ENCODE measurements at places on chromosomes 3 and 15.
A peak's percentile ranks its signal among the peaks of the same experiment; 100 is the strongest.

GRCh38 chr15:34275154-34275553, 50.3 kb downstream of the EMC4 start:
- DNase-seq, result peak; percentile 55

- DNase-seq, result peak; percentile 92
Measured at GRCh38 chr15:44712346-44713005, 1.2 kb downstream of the B2M start.

DNA sequence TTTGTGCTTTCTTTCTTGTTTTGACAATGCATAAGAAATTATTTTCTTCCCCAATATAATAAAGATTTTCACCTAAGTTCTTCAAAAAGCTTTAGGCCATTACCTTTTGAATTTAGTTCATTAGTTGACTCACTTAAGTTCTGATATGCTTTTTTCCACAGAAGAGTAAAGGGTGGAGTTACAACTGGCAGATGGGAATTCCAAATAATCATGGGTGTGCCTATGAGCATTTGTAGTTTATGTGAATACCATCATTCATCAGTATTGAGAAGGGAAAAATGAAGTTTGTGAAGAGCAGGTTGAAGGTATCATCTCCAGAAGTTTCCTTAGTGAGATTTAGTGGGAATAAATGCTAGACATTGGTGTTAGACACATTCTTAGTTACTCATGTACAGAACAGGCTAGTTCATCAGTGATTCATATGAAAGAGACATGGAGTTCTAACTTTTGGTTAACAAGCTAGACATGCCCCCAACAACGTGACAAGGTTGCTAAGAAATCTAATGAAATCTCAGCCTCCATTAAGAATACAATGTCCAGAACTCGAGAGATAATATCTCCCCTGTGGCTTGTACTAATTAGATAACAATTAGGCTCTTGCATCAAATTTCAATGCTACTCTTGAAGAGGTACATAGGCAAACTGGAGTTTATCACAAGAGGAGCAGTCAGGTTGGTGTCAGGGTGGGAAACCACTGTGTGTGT, 16.9 kb upstream of the ALCAM start:
- peak; percentile 64 for DNase-seq

- DNase-seq, result peak; percentile 30
Measured at GRCh38 chr3:39531066-39531465, 63.6 kb downstream of the MOBP start.

DNA sequence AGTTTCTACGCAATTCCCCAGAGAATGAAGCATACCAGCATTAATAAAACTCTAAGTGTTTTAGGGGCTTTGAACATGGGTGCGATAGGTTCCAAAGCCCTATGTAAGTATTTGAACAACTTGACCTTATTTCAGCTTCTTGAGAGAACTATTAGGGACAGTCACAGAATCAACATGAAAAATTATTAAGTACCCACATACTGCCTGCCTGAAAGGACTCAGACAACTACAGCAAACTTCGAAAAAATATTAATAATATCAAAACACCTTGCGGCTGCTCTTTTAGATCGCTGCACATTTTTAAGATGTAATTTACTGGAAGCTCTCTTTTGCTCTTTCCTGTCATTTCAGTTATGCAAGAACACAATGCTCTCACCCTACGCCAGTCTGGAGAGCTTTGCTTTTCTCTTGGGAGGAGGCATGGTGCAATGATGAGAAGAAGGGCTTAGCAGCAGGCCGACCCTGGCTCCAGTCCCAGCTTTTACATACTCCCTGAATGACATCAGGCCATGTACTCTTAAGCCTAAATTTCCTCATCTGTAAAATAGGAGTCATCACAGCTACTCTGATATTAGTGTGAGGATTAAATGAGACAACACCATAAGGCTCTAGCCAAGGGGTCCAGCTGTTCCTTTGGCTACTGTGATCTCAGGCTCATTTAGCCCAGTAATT, 640.7 kb downstream of the FHIT start:
- DNase-seq, result peak; percentile 96

GRCh38 chr3:183541235-183541655, 14.3 kb downstream of the KLHL6 start:
- DNase-seq, result no peak

GRCh38 chr15:41780727-41781126, 6.4 kb downstream of the MAPKBP1 start:
- no peak for DNase-seq

GRCh38 chr3:76096836-76097588, 311.7 kb upstream of the ZNF717 start:
- DNase-seq, result peak; percentile 1

DNA sequence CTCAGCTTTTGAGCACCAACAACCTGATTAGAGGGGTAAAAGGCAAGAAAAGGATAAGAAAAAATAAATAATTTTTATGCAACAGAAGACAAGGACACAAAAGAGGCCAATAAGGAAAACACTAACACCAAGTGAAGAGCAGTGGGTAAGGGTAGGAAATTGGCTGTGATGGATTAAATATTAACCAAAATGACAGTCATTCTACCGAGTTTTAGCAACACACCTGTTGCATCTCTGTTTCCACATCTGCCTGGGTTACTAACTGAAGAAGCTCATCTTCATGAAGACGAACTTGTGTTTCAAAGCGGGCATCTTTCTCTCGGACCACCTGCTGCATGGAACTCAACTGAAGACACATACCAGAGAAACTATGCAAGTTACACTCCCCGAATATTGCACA, 30.1 kb downstream of the GOLGB1 start:
- DNase-seq, result no peak

DNA sequence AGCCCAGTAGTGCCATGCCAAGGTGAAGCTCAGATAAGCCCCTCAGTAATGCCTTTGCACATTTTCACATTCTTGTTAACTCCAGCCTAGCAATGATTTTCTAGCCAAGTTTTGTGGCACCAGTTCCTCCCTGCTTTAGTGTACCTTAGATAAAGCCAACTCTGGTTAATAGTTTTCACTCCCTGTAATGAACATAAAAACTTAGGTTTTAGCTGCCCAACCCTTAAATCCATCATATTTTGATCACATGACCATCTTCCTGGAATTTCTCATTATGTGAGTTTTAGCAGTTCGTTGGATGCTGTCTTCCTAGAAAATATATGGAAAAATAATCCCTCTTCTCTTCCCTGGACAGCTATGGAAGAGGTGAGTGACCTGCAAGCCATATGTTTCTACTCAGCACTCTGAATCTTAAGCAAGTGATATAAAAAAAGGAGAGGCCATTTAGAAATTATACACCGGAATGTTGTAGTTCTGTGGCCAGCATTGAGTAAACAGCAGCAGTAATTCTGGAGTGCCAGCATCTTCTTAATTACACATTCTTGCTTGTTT, 62.2 kb upstream of the P2RY1 start:
- DNase-seq, result no peak

DNA sequence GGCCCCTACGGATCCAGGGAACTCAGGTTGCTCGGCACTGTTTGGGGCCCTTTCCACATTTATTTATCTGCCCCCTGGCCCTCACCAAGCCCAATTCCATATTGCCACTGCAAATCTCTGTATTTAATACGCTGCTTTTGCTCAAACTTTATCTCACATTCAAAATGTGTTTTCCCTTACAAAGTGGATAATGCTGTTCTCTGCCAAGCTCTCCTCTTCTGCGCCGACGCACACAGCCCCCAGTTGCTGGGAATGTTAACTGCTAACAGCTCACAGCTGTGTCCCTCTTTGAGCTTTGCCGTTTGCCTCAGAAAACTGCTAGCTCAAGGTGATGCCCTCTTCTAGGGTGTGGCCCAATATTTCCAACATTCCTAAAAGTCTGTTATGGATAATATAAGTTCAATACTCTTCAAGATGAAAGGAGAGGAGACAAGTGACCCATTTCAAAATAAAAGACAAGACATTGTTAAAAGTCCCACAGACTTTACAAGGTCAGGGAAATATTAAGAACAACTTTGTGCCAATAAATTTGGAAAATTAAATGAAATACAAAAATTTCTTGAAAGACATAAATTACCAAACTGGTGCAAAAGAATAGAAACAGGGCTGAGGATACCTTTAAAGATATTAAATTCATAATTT, 12.6 kb upstream of the FBN1 start:
- DNase-seq, result no peak

DNA sequence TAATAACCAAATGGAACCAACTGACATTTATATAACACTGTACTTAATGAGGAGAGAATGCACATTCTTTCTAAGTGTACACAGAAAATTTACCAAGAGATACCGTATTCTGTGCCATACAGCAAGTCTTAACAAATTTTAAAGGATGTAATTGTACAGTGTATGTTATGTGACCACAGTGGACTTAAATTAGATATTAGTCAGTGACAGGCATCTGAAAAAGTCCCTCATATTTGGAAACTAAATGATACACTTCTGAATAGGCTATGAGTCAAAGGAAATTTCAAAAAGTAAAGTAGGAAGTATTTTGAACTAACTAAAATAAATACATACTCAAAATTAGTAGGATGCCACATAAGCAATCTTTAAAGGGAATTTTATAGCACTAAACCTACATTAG, 59.6 kb upstream of the P3H2 start:
- DNase-seq, result peak; percentile 60

GRCh38 chr3:155778462-155778861, 27.6 kb downstream of the C3orf33 start:
- DNase-seq, result no peak

GRCh38 chr3:66265649-66266048, 44.8 kb downstream of the SLC25A26 start:
- DNase-seq, result no peak

DNA sequence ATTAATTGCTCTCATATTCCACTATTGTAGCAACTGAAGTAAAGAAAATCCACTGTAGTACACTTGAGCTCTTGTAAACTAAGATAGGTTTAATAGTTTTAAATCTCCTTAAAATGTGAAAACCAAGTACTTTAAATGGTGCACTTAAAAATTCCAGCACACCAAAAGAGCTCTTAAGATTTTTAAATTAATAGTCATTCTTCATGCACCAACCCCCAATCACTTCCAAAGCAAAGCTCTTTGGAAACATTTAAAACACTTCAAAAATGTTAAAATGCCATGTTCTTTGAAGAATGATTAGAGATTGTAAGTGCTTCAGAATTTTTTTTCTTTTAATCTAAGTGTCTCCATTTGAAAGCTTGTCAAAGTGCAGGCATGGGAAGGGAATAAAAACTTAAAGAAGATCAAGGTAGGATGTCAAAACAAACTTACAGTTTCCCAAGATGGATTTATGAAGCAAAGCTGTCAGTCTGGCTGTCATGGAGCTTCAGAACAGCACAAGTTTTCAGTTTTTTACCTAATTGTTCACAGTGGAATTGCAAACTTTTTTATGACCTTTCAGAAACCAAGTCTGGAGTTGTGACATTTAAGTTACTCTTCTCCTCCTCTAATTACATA, 84.3 kb downstream of the ARPP21 start:
- no peak for DNase-seq

GRCh38 chr3:38586546-38587520, 62.7 kb downstream of the SCN5A start:
- DNase-seq, result no peak

- DNase-seq, result peak; percentile 97
Measured at GRCh38 chr3:170751083-170751898, 118.7 kb downstream of the RPL22L1 start.

DNA sequence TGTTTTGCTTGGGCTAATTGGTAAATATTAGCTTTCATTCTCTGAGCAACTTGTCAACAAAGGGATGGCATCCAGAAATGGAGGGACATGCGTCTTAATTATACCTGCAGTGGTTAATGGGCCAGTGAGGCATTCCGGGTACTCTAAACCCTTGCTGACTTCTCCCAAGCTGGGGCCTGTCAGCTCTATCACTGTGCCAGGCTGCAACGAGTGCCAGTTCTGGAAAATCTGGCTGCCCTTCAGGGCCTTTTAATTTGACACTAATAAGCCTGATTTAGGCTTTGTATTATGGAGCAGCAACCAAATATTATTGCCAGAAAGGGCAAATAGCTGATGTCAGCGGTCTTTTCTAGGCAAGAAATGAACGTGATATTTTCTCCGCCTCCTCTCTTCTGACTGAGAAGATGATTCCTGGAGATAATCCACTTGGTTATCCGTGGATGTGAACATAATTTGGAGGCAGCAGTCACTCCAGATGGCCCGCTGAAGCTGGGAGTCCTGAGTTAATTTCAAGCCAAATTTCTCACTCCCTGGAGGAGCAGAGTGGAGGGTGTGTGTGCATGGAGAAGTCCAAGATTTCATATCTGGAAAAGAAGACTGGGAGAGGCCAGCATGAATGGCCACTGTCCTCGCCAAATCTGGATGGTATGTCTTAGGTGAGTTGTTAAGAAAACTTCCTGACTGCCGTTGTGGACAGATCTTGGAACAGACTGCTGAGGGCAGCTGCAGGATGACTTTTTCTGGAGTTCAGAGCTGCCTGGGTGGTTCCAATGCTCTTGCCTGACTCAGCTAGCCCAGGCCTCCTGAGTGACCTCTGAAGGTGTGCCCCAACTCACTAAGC, 44.4 kb upstream of the PSMD6 start:
- DNase-seq, result peak; percentile 41

DNA sequence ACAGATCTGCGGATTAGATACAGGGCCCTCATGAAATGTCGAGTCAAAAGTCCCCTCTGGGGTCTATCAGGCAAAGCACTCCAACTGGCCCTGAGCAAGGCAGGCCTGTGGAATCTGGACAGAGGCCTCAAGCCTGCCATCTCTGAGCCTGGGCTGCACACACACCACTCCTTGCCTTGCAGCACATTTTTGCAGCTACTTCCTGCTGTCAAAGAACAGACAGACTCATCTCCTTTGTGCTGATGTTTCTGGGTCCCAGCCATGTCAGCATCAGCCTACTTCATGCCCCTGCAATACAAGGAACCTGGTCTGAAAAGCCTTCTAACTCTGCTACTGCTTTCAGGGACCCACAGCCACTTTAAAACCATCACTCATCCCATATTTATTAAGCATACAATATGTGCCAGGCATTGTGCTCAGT, 60.6 kb upstream of the IL12A start:
- peak; percentile 44 for DNase-seq

GRCh38 chr3:51673802-51674654, 3.0 kb downstream of the TEX264 start:
- DNase-seq, result no peak

DNA sequence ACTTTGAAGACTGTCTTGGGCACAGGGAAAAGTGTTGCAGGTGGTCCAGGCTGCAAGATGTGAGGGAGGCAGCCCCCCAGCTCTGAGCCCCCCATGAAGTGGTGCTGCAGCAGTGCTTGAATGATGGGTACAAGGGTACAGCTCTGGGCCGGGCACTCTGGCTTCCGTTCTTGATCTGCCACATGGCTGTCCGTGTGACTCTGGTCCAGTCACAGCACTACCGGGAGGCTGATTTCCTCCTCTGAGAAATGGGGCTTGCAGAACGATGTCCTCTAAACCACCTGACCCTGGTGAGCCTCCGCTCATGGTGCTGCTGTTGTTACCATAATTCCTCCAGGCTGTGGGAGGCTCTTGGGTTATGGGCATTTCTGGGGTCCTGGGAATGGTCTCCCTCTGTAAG, 75.1 kb downstream of the FBLN2 start:
- DNase-seq, result no peak

GRCh38 chr3:122415762-122416654, at the start of gene WDR5B:
Gene WDR5B (minus strand): TSS chr3:122416062. CDS start chr3:122415528, 534 bp downstream.
- peak; percentile 96 for DNase-seq

- DNase-seq, result peak; percentile 34
Measured at GRCh38 chr3:128006061-128007032, 45.9 kb upstream of the SEC61A1 start.

Measured in fibroblast of mammary gland (primary cell).